Hematopoietic multipotent progenitor cell (in vitro differentiated cells): ENCODE measurements at places on chromosomes 12 and 14. TPM values are rescaled to one million over a fixed set of nuclear protein-coding genes. Genes with fewer than 3 reads are reported as not detected.

Gene RECQL
- total RNA-seq = 11.6 TPM

Gene SYNE3
- total RNA-seq = 15.1 TPM

GRCh38 chr14:67192366-67192765, 3.1 kb downstream of the GARIN2 start:
- no peak for DNase-seq

GRCh38 chr14:53127151-53127550, 26.0 kb downstream of the DDHD1 start:
- no peak for DNase-seq

DNA sequence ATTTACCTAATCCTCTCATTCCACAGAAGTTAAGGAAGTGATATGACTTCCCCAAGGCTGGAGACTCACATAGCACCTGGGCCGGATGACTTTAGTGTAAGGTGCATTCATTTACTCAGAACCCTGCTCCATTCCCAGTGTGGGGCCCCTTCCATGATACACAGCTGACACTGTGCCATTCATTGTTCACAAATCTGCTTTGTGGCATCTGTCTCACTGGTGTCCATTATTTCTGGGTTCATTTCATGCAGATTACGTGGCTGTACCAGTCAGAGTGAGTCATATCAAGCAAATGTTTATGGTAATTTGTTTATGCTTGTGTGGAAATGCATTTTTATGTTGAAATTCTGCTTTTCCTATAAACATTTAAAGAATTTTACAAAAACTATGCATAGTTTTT, 5.2 kb downstream of the ANO4 start:
- DNase-seq = no peak

DNA sequence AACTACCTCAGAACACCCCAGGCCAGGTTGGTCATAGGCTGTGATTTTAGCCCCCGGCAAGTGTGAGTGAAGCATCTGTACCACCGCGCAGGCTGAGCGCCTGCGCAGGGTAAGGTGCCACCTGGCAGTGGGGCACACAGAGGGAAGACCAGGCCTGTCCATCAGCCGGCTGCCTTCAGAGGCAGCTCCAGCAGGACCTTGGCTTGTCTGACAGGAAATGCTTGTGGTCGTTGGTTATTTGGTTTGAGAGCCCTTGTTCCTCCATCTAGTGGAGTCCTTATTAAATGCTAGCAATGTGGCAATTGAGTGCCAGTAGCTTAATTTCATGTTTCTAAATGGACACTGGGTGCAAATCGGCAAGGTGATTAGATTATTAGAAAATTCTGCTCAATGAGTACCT, 27.5 kb downstream of the SLC25A29 start:
- DNase-seq = peak; percentile 80

DNA sequence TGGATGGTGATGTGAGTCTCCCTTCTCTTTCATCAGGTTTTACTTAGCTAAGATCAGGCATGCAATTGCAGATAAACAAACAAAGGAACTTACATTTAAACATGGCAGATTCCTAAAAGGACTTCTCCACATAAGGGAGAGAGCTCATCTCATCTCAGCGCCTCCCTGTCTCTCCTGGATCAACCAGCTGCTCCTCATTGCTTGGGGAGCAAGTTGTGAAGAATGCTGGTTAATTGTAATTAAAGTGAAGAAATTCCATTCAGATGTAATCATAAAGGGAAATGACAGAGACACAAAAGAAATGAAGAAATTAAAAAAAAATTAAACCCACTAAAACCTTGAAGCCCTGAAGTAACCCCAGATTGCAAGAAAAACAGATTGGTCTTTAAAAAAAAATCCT, 104.4 kb upstream of the DIO2 start:
- DNase-seq = no peak

GRCh38 chr12:32603858-32604257, 75.2 kb upstream of the DNM1L start:
- no peak for DNase-seq

DNA sequence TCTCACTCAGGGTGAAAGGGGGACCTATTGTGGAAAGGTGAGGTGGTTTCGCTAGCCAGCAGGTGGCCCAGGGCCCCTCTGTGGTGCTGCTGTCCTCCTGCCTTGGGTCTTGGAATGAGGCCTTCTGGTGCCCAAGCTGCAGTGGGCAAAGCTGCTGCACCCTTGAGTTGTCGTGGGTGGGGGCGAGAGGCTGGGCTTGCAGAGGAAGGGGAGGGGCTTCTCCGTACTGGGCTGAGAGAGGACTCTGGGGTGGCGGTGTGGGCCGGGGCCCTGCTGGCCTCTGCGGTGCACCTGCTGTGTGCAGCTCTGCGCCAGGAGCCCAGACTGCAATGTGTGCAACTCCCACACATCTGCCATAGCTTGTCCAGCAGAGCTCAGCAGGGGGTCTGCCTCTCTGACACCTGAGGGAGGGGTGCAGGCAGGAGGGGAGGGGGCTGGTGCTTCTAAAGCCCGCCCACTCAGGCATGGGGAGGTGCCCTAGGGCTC, 145.8 kb downstream of the KIF26A start:
- no peak for DNase-seq

- no peak for DNase-seq
These were observed 4.0 kb upstream of the MYO1H start for GRCh38 chr12:109343677-109344076.

GRCh38 chr12:749751-750270, 2.6 kb upstream of the WNK1 start:
- no peak for DNase-seq

DNA sequence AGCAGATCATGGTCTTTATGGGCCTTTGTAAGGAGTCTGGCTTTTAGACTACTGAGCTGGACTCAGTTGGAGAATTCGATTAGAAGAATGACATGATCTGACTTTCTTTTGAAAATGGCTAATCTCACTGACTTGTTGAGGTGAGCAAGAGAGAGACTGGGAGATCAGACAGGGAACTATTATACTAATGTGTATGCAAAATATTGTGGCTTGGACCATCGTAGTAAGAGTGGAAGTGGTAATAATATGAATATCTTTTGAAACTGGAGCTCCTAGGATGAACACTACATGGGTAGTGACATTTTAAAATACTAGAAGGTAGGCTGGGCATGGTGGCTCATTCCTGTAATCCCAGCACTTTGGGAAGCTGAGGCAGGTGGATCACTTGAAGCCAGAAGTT, 56.2 kb upstream of the CCT2 start:
- no peak for DNase-seq
